ENCODE measurements at places on chromosomes 2 and 18.

- DNase-seq: no peak
Measured at GRCh38 chr2:175002547-175003274, 2.5 kb downstream of the CHN1 start.

GRCh38 chr2:196742685-196743084, 56.8 kb downstream of the GTF3C3 start:
- DNase-seq: no peak

- DNase-seq: no peak
Measured at GRCh38 chr2:134372141-134372540, 118.3 kb downstream of the MGAT5 start.

- DNase-seq: no peak
Measured at GRCh38 chr18:10497206-10497749, 28.5 kb upstream of the NAPG start.

DNA sequence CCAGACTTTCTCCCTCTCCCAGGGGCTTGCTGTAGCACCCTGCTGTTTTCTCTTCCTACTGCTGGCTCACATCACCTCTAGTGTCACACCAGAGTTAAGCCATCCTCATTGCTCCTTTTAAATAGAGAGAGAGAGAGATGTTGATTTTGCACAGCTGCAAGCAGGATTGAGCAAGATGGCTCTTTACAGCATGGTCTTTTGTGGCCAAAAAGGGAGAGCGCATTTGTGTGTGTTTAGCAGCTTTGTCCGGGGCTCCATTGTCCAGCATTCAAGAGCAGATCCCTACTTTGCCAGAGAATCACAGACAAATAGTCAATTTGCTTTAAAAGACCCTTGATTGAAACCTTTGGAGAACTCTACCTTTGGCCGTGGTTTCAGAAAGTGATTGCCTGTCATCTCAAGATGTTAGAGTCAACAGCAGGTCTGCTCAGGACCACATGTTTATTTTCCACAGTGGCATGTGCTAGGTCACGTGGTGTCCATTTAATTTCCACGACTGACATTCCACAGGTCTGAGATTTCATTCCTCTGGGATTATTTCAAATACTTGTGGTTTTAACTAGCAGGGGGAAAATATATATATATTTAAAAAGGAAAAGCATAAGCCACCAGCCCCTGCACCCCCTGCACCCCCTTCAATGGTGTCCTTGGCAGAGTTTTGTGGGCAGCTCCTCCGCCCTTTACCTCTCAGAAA, 359.9 kb upstream of the SLC14A2 start:
- no peak for DNase-seq

GRCh38 chr18:63263444-63263843, 56.1 kb downstream of the BCL2 start:
- DNase-seq: no peak

DNA sequence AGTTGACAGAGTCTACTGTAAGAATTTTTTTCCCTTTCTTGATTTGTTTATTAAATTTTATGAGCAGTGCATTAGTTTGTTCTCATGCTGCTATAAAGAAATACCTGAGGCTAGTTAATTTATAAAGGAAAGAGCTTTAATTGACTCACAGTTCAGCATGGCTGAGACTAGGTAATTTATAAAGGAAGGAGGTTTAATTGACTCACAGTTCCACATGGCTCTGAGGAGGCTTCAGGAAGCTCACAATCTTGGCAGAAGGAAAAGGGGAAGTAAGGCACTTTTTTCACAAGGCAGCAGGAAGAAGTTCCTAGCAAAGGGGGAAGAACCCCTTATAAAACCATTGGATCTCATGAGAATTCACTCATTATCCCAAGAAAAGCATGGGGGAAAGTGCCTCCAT, 191.4 kb upstream of the VRK2 start:
- DNase-seq: no peak

DNA sequence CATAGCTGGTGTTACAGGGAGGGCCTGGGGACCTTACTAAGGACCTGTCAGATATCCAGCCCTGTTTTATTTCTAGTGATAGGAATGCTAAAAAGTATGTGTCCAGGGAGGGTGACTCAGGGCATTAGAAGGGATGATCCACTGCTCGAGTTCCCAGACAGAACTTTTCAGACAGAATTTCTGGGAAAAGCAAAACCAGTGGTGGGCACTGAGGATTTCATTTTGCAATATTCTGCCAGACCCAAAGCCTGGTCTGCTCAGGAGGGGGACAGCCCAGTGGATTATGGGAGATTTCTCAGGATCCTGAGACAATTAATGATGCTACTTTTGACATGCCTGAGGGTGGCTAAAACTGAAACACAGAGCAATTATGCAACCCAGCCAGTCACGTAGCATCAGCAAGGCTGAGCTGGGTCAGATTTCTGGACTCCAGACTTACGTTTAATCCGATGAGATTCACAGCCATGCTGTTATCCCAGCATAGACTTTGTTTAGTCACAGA, 4.7 kb upstream of the KCNE4 start:
- DNase-seq: no peak

- no peak for DNase-seq
Measured at GRCh38 chr18:39946623-39947061, 2008.4 kb upstream of the PIK3C3 start.

DNA sequence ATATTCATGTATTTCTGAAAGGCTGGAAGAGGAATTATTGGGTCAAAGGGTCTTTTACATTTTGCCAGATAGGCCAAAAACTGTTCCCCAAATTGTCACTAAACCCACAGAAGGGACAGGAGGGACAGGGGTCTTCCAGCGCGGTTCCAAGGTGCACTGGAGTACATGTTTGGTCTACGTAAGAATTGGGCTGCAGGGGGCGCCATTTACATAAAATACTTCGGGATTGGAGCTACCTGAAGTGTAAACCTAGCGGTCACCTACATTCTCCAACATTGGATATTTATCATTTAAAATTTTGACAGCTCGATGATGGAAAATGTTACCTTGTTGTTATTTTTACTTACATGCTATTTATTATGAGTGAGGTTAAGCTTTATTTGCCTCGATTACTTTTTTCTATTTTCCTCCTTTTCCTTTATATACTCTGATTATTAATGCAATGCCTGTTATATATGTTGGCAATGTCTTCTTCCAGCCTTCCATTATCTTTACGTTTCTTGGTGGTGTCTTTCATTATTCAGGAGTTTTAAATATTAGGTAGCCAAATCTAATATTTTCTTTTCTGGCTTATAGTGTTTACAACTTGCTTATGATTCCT, 43.0 kb upstream of the RAB6C start:
- DNase-seq: no peak

GRCh38 chr2:226995625-226996041, 159.8 kb downstream of the RHBDD1 start:
- DNase-seq: no peak

GRCh38 chr2:211204902-211205301, 648.5 kb downstream of the CPS1 start:
- DNase-seq: no peak

DNA sequence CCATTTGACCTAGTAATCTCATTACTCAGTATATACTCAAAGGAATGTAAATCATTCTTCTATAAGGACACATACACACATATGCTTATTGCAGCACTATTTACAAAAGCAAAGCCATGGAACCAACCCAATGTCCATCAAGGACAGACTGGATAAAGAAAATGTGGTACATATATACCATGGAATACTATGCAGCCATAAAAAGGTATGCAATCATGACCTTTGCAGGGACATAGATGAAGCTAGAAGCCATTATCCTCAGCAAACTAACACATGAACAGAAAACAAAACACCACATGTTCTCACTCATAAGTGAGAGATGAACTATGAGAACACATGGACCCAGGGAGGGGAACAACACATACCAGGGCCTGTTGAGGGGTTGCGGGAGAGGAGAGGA, 214.5 kb downstream of the NBAS start:
- DNase-seq: no peak

- DNase-seq: no peak
Measured at GRCh38 chr2:68089961-68090360, 27.2 kb upstream of the C1D start.

DNA sequence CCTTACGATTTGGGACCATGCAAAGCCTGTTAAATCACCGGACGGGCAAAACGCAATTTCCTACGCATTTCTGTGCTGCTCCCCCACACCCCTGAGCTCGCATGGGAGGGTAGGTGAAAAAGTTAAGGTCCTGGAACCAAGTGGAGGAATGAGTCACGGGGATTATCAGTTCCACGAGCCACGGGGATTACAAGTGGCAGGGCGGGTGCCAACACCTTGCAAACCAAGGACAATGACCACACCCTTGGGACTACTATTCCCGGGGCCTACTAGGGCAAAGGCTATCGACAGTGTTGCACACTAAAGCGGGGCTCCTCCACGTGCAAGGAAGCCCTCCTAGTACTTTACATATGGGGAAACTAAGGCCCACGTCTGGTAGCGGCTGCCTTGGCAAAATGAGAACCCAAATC, 447 bp downstream of the RETSAT start:
- no peak for DNase-seq

GRCh38 chr2:43039376-43040080, 186.9 kb downstream of the ZFP36L2 start:
- no peak for DNase-seq

- DNase-seq: no peak
Measured at GRCh38 chr2:64062840-64063239, 43.6 kb upstream of the VPS54 start.

DNA sequence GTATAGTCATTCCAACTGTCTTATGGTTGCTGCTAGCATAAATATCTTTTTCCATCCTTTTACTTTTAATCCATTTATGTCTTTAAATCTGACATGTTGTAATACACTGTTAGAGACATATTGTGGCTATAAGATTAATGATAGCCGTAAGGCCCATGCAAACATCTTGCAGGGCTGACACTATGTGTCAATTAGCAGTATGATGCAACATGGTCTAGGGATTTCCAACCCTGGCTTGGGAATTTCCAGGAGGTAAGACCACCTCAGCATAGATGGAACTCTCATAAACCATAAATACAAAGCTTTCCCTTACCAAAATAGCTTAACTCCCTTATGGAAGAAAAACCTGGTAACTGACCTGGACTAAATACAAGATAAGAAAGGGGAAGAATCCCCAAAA, 16.5 kb downstream of the SCLY start:
- DNase-seq: no peak

DNA sequence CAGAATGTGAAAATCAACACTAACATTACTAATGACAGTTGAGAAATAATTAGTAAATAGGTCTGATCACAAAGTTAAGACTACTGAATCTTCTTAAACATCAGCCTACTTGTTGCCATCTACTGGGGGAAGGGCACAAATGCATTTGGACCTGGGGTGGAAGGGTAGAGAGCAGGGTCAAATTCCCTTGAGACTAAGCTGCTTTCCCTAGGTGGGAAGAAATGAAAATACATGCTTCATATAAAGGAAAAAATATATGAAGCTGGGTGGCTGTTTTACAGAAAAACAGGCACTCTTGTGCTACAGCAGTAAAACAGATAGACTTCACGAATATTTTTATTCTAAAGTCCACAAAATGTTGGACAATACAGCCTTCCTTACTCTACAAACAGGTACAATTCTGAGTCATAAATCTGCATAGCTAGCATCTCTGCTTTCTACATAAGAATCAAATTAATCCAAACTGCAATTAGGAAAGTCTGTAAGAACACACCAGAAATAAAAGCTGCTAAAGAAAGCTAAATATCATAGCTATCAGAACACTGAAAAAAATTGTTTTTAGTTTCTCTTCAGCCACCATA, 10.9 kb downstream of the TRIP12 start:
- no peak for DNase-seq

GRCh38 chr2:221463241-221463896, 108.7 kb downstream of the EPHA4 start:
- no peak for DNase-seq

GRCh38 chr2:238280083-238280825, 8.2 kb downstream of the PER2 start:
- no peak for DNase-seq

GRCh38 chr18:31598021-31598805, 6.5 kb downstream of the TTR start:
- no peak for DNase-seq
